ENCODE measurements at places on chromosomes 12 and 14. TPM values are rescaled to one million over a fixed set of nuclear protein-coding genes. Genes with fewer than 3 reads are reported as not detected.

The AGAP2 gene
- 4.1 TPM for total RNA-seq

The BATF gene
- total RNA-seq: 11.2 TPM

The ALX1 gene
- total RNA-seq: not detected

The FRMD6 gene
- total RNA-seq: 21.0 TPM

The TAS2R8 gene
- not detected for total RNA-seq

The ZNF891 gene
- 5.2 TPM for total RNA-seq

The TAS2R30 gene
- 11.5 TPM for total RNA-seq

The NR2C1 gene
- total RNA-seq: 173 TPM

The PDZRN4 gene
- total RNA-seq: 0.61 TPM

The KCNMB4 gene
- 3.1 TPM for total RNA-seq

The KRT3 gene
- not detected for total RNA-seq

The ITPK1 gene
- 128 TPM for total RNA-seq

The TRIM9 gene
- 0.89 TPM for total RNA-seq

The SLC22A17 gene
- 13.7 TPM for total RNA-seq

The EIF2S3B gene
- total RNA-seq: not detected

The SART3 gene
- total RNA-seq: 43.7 TPM

The RPL10L gene
- not detected for total RNA-seq

The SCNN1A gene
- total RNA-seq: 594 TPM

Measured in upper lobe of left lung (tissue), 6 donors.